ENCODE measurements at places on chromosomes 2 and 18.

DNA sequence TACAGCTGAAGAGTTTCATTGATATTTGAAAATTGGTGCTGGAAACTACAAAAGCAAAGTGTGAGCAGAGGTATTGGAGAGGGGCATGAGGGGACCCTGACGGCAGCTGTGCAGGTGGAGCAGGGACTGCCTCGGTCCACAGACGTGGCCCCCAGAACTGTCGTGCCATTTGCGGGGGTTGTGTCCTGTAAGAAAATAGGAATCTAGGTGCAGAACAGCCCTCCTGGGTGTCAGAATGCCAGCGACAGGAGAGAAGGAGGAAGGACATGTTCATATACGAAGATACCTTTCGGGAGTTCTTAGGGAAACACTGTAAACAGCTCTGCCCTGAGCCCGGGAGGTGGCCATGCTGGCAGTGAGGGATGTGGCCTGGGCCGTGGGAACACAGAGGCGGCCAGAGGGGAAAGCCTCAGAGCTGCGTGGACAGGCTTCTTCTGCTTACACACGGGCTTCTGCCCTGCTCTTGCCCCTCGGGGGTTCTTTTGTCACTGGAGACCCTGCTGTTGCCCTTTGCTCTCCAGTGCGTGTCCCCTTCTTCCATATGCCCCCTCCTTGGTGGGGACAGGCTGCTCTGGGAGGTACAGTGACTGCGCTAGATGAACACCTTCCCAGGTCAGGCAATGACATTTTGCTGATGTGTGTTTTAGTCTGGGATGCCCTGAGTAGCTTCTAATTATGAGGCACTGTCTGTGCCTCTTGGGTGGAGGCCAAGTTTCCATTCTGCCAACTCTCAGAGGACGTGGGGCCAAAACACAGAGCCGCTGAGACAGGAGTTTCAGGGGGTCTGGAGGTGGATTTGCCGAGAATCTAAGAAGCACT, 81.9 kb upstream of the TXNDC2 start:
- DNase-seq = no peak

- no peak for DNase-seq
Observed at GRCh38 chr2:40668425-40668824, 216.5 kb upstream of the SLC8A1 start.

- DNase-seq = no peak
Observed at GRCh38 chr2:8132351-8132831, 549.5 kb upstream of the ID2 start.

GRCh38 chr2:42049221-42050009, 1.6 kb downstream of the PKDCC start:
- no peak for DNase-seq

DNA sequence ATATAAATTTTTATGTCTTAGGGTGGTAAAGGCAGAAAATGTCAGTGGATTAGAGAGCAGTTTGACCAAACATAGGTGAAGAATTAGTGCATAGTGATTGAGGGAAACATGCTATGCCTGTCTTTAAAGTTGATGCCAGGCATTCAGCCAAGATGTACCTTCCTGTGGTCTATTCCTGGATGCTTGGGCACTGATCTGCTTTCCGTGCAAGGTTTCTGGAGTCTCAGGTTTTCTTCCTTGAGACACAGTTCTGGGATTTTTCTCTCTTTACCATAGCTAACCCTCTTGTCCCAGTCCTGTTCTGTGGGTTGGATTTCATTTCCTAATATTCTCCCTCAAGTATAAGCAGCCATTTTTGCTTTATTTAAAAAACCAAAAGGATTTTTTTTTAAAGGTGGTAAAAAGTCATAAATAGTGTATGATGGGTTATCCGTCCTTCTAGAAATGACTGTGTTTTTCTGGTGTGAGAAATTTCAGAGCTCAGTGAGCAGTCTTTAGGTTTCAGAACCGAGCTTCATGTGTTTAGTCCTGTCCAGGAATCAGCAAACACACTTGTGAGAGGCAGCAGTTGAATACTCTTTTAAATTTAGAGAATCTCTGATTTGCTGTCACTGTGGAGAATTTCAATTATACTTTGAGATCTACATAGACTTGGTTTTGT, 43.0 kb upstream of the CYBRD1 start:
- DNase-seq = no peak

- DNase-seq = no peak
Observed at GRCh38 chr2:58916063-58916462, 674.9 kb upstream of the FANCL start.

- DNase-seq = no peak
Observed at GRCh38 chr2:28276076-28276618, 116.5 kb upstream of the FOSL2 start.

- DNase-seq = no peak
Observed at GRCh38 chr2:56049233-56049845, 125.8 kb upstream of the EFEMP1 start.

- no peak for DNase-seq
Observed at GRCh38 chr2:62570861-62571698, 65.1 kb upstream of the TMEM17 start.

GRCh38 chr2:177326005-177326404, 61.5 kb upstream of the NFE2L2 start:
- no peak for DNase-seq

- DNase-seq = no peak
Observed at GRCh38 chr2:15760232-15760910, 168.7 kb downstream of the DDX1 start.

GRCh38 chr2:149544692-149545091, 42.9 kb downstream of the MMADHC start:
- DNase-seq = no peak

DNA sequence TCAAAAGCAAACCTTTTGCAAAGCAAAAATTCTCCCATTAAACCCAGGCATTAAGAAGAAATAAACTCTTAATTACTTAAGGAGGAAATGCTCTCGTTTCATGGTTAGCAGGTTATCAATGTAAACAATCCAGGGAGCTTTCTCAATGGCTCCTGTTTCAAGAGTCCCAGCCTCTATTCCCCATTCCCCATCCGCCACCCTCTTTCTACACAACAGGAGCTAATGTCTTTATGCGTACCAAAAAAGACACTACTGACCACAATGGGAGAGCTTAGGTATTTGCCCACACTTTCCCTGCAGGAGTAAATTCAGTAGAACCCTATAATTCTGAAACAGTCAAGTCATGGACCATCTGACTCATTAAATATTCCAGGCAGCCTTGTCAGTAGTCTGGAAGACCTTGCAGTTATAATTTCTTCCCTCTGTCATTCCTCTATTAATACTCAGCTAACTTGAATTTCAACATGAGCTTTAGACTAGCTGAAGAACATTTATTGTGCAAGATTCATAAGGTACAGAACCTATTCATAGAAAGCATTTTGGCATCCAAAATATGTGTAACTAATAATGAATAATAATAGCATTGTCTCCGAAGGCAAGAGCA, 48.6 kb downstream of the SLC8A1 start:
- no peak for DNase-seq

DNA sequence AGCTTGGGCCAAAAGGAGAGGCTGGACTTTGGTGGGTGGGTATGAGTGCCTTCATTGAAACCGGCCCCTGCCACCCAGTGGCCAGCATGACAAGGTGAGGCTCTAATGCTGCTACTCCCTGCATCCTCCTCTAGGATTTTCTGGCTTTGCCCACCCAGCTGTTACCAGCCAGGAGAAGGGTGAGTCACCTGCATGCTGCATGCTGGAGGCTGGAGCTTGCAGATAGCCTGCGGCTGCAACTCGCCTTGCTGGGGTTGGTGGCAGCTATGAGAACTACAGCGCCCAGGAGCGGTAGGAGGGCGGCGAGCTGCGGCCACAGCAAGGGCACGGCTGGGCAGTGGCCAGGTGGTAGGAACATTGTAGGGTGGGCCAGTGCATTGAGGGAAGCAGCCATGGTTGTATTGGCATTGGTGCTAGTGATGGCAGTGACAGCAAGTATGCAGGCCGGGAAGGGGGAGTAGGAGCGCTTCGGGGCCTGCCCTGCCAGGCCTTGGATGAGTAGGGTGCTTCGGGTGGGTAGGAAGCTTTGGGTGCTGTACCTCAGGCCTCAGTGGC, 75.4 kb upstream of the SLC35G4 start:
- DNase-seq = no peak

- no peak for DNase-seq
Observed at GRCh38 chr2:85704800-85705679, 10.9 kb downstream of the GNLY start.

GRCh38 chr2:75241696-75242095, 42.4 kb upstream of the TACR1 start:
- no peak for DNase-seq

- DNase-seq = no peak
Observed at GRCh38 chr2:7375901-7376300, 458.7 kb downstream of the RNF144A start.

DNA sequence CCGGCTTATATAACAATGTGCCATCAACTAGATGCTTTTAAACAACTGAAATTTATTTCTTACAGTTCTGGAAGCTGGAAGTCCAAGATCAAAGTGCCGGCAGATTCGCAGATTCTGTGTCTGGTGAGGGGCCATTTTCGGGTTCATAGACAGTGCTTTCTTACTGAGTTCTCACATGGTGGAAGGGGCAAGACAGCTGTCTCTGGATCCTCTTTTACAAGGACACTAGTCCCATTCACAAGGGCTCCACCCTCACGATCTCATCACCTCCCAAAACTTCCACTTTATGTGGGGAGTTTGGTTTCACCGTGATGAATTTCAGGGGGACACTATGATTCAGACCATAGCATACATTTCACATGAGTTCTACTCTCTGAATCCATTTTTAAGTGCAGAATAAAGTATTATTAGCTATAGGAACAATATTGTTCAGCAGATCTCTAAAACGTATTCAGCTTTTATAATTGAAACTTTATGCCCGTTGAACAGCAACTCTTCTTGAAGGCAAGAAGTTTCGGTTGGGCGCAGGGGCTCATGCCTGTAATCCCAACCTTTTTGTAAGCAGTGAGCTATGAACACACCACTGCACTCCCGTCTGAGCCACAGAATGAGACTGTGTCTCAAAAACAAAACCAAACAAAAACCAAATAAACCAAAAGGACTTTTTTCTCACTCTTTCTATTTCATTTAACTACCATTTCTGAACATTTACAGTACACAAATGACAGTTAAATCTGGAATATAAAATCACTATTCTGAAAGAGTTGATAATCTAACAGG, 502.8 kb downstream of the CMPK2 start:
- no peak for DNase-seq

GRCh38 chr2:64913357-64913869, 75.8 kb upstream of the SLC1A4 start:
- DNase-seq = no peak

DNA sequence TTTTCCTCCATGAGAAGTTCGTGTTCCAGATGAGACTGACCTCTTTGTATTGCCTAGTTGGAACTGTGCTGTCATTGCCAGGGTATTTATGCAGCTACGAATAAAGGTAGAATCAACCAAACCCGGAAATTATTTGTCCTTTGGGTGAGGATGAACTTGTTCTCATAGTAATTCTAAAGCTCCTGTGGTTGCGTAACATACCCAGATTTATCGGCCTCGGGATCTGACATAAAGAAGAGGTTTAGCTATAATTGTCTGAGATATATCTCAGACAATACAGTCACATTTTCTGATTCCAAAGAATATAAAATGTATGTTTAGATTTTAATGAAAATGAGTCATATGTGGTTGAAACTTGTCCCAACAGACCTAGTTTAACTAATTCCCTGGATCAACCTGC, 628.7 kb upstream of the LINC00305 start:
- DNase-seq = no peak

GRCh38 chr2:71336384-71336783, 4.8 kb downstream of the ZNF638 start:
- DNase-seq = no peak

GRCh38 chr2:206974551-206974950, 35.2 kb downstream of the CPO start:
- no peak for DNase-seq

- no peak for DNase-seq
Observed at GRCh38 chr2:1972948-1973347, 228.6 kb upstream of the PXDN start.

All from activated T-helper 1 cell treated with anti-CD3 and anti-CD28 coated beads, Interleukin-2, amount 50 U/mL, for 16 hours (primary cell).